ENCODE measurements at places on chromosomes 7 and 10.

DNA sequence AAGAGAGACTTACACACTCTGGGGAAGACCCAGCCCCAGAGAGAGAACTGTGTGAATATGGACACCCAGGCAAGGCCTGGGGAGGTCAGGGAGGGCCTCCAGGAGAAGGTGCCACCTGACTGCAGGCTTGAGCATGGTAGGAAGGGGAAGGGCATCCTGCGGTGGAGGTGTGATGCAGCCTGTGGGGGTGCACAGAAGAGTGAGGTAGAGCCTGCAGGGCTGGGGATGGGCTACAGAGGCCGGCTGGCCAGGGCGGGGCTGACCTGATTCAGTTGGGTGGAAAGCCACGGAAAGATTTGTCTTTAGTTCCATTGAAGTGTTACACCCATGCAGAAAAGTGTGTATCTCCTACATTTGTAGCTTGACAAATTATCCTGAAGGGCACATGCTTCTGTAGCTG is 47.6 kb downstream of the ZMIZ1 start:
- DNase-seq = no peak

- DNase-seq = no peak
Measured at GRCh38 chr7:3003936-3004335, 39.7 kb downstream of the CARD11 start.

- DNase-seq = no peak
Measured at GRCh38 chr7:142279601-142280000, 21.7 kb upstream of the PRSS58 start.

DNA sequence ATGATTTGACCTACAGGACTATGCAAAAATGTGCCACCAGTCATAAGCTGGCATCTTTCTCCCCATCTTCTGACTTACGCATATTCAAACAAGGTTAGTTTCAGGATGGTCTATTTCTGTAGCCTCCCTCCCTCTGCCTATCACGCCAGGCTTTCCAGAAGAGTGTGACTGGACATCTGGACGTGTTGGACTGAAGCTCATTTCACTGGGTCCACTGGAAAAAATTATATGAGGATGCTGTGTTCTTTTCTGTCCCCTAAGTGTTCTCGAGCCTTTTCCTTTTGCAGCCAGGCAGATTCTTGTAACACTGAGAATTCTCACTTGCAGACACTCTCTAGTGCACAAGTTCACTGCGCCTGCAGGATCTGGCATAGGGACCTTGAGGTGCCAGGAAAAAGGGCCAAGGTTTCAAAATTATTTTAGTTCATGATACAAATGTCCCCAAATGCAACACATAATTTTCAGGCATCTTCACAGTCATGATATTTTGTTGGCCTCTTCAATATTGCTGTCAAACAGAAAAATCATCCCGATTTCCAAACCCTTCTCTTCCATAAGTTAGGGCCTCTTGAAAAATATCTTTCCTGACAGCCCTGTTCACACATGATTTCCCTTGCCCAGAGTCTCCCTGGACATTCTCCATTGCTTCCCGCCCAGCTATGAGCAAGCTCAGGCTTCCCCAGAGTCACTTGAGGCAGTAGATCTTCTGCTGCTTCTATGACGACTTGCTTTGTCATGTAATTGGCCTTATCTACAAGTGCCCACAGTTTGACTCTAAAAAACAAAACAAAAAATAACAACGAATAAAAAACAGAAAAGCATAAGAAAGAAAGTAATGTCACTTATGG is 170.4 kb downstream of the BMPER start:
- DNase-seq = no peak

DNA sequence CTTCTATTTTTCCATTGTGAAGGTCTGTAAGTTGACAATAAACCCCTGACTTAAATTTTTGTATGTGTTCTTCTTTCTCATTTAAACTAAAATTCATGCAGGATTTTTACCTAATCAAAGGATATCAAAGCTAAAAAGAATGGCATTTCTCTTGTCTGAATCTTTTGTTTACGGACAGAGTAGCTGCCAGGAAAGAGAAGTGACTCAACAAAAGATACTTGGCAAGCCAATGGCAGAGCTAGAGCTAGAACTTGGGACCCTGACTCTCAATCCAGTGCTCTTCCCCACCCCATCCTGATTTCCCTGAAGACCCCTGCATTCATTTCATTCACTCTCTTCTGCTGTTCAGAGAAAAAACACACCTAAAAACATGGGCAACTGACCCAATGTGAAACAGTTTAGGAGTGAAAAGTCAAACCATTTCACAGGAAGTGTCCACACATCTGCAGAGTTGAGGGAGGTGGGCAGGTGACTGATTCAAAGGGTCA is 40.2 kb upstream of the PDLIM1 start:
- DNase-seq = no peak

DNA sequence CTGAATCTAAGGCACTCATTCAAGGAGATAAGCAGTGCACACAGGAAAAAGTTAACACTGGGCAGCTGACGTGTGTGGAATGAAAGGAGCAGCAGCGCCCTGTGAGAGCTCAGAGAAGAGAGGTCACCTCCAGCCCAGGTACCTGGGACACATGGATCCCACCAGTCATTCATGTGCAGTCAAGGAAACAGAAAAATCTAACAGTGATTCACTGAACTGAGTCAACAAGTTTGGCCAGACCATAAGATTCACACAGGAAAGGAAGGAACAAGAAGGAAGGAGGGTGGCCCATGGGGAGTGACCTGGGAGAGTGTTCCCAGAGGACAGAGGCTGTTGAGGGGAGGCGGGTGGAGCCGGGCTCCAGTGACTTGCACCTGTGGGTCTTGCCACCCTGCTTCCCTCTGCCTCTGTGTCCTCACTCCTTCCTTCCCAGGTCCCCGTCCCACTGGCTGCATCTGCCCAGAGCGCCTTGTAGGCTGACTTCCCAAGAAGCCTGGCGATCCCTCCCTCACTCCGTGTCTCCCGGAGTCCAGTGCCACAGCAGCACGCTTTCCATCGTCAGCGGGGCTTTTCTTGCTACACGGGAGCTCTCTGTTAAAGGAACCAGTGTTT is 27.7 kb downstream of the RNF32 start:
- no peak for DNase-seq

DNA sequence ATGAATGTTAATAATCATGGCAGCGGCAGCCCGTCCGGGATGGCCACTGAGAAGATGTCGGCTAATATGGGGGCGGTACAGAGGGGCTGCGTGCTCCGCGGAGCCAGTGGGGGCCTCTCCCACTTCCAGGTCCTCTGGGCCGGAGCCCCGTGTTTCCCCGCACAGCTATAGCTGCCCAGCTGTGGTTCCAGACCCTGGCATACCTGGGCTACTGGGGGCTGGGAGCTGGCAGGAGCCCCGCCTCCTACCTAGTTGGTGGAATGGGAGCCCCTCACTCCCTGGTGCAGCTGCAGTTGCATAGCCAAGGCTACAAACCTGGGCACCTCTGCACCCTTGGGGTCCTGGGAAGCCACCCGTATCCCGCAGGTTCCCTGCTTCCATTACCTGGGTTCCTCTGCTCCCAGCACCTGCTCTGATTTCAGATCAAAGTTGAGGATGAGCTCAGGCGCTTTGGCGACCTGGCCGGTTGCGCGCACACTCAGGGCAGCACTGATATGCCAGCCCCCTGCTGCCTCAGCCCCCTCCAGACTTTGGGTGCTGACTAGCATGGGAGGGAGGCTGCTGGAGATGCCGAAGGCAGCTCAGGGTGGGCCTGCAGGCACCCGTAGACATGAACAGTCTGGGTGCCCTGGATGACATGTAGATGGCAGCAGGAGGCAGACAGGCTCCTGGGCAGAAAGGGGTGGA is 236.5 kb upstream of the SEMA3D start:
- no peak for DNase-seq

DNA sequence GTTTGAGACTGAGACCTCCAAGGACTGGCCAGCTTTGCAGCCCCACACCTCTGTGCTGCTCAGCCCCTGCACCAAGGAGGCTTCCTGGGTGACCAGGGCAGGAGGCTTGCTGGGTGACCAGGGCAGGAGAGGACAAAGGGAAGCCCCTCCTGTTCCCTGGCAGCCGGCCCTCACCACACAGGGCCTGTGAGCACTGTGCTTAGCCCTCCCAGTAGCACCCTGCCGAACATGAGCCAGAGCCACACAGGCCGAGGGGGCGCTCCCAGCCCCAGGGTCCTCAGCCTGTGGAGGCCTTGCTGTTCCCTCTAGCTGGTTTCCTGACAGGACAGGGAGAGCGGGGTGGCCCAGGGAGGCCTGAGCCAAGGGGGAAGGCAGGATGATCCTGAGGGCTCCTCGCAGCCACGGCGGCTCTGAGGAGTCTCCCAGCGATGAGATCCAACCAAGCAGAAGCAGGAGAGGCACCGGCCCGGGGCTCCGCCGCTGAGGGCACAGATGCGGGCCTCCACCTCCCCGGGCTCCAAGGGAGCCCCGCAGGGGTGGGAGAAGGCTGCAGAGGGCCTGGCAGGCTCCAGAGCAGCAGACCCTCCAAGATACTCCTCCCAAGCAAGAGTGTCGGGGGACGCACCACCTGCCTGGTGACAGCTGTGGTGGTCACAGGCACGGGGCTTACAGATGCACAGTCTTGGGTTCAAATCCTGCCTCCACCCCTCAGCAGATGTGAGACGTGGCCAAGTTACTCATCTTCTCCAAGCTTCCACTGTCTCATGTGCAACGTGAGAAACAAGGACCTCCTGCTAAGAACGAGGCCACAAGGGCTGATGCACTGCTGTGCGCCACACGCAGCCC is 22.5 kb downstream of the WDR86 start:
- DNase-seq = no peak

- DNase-seq = no peak
Measured at GRCh38 chr7:7354674-7355073, 172.3 kb downstream of the C1GALT1 start.

DNA sequence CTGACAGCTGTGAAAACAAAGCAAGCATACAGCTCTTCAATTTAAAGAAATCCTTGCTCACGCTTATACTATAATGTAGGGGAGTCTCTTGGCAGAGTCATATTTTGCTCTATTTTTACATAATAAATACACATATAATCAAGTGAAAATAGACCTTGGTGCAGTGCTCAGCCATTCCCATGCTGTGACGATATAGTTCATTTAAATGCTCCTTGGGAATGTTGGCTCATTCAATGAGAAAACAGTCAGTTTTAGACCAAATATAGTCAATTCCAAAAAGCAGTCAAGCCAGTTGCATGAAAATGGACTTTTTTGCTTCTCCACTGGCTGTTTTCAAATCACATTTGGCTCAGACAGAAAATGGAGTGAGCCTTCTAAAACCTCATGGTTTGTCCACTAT is 587.4 kb downstream of the SUGCT start:
- DNase-seq = no peak
